ENCODE measurements at places on chromosomes 6 and 20.

DNA sequence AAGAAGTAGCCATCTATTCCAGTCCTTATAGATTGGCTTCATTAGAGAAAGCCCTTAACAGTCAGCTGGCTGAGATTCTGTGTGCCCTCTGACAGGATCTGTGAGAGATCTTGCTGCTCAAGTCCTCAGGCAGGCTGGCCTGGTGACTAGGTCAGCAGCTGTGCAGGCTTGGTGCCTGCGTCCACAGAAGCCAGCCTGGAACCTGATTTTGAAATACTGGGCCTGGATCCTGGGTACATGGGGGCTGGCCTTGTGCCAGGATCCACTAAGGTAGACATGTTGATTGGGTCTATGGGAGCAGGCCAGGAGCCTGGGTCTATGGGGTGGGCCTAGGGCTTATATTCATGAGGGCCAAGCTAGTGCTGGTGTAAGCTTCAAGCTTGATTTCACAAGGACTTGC is 381.8 kb upstream of the MARCKS start:
- DNase-seq, result no peak

DNA sequence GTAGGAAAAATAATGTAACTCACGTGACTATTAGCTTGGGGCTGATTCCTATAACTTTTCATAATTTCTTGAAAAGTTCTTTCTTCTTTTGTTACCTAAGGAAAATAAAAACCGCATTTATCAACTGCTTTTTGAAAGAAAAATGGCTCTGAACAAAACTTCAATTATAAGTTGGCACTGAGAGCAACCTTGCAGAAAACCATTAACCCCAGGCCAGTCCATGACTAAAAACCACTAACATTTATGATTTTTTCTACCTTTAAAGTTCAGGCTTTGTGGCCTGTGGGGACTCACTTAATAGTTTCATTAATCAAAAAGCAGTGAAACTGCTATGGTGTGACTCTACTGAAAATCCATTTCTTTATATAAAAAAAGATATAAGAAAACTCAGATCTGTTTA is 69.1 kb upstream of the SAMHD1 start:
- no peak for DNase-seq

- no peak for DNase-seq
Observed at GRCh38 chr6:158249340-158249836, 62.9 kb upstream of the TULP4 start.

GRCh38 chr6:45709781-45710220 is 305.9 kb downstream of the CLIC5 start:
- DNase-seq, result no peak

- no peak for DNase-seq
Observed at GRCh38 chr6:46023216-46023915, 7.7 kb upstream of the CLIC5 start.

DNA sequence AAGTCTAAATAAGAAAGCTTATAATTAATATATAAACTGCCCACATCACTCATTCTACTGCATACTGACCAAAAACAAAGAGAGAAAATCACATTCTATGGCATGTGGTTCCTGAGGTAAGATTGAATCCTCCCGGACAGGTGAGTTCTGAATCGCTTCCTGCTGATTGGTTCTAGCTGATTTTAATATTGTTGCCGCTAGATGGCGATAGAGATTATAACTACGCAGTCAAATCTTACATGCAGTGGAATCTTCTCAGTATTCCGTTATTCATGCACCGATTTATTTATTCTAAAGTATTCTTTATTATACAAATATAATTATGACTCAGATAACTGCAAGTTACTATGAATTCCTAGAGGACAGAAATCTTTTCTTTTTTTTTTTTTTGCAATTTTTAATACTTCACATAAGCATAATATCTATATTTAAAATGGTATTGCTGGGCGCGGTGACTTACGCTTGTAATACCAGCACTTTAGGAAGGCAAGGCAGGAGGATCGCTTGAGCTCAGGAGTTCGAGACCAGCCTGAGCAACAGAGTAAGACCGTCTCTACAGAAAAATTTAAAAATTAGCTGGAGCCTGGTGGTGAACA is 24.2 kb upstream of the TMX4 start:
- DNase-seq, result no peak

- DNase-seq, result no peak
Observed at GRCh38 chr6:56291302-56291917, 44.0 kb upstream of the COL21A1 start.

GRCh38 chr6:117483004-117483644 is 650 bp downstream of the DCBLD1 start:
- DNase-seq, result no peak

DNA sequence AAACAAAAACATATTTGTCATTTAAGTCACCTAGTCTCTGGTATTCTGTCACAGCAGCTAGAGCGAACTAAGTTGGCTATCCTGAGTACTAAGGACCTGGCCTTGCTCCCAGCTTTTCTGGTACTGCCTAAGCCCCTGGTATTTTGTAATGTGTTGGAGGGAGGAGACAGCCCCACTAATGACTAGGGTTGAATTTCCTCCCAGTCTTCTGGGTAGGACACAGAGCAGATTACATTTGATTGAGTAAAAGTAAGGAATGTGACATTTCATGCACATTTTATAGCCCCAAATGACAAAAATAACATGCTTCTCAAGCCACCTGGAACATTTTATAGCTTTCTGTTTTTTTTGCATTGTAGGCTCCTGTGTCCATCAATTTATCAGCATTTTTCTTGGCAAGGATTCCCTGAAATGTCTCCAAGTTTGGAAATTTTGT is 47.9 kb upstream of the DDR1 start:
- no peak for DNase-seq

GRCh38 chr6:13769034-13769654 is 45.2 kb downstream of the MCUR1 start:
- no peak for DNase-seq

DNA sequence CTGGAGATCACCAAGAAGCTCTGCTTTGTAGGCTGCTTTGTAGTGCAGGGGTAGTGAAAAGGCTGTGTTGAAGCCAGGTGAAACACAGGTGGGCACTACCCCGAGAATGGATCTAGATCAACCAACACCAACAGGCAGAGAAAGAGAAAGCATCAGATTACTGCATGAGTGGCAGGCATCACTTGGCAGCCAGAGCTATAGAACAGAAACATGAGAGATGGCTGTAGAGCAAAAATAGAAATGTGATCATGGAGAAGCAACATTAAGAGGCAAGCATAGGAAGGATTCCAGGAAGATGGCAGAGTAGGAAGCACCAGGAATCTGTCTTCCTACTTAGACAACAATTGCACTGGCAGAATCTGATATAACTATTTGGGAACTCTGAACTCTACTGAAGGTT is 311.1 kb upstream of the TCF21 start:
- DNase-seq, result no peak

DNA sequence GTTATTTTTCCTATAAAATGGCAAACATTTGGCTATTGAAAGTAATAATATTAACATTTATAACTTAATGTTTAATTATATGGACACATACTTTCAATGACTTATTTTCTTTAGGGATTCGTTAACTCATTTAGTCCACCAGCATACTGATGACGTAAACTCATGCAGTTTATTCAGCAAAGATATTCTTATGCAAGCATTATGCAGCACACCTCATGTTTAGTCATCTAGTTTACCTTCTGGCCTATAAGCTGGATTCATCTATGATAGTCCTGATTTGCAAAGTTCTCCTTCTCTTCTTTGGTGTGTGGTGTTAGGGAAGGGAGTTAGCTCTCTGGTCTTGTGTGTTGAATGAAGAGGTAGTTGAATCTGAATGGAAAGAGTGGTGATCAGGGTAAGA is 60.0 kb downstream of the OR2J2 start:
- DNase-seq, result no peak

DNA sequence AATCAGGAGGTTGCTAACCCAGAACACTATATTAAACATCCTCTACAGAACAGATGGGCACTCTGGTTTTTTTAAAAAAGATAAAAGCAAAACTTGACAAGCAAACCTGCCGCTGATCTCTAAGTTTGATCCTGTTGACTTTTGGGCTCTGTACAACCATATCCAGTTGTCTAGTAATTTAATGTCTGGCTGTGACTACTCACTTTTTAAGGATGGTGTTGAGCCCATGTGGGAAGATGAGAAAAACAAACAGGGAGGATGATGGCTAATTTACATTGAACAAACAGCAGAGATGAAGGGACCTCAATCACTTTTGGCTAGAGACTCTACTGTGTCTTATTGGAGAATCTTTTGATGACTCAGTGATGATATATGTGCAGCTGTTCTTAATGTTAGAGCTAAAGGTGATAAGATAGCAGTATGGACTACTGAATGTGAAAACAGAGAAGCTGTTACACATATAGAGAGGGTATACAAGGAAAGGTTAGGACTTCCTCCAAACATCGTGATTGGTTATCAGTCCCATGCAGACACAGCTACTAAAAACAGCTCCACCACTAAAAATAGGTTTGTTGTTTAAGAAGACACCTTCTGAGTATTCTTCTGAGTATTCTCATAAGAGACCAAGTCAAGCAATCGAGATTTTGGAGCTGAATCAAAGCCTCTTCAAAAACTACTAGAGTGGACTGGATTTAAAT is 201.2 kb upstream of the SHLD1 start:
- no peak for DNase-seq

DNA sequence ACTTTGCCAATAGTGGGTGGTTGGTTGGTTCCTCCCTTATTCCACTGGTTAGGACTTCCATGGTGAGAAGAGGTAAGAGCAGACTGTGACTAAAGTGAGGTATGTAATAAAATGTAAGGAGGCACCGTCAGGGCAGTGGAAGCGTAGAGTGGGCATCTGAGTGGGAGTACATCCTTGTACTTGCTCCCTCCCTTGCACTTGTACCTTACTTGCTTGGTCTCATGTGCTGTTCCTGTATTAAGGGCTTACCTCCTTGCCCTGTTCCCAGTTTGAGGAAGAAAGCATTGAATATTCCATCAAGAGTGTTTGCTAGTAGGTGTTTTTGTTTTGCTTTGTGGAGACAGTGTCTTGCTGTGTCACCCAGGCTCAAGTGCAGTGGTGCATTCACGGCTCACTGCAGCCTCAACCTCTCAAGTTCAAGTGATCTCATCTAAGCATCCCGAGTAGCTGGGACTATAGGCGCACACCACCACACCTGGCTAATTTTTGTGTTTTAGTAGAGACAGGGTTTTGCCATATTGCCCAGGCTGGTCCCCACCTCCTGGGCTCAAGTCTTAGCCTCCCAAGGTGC is 25.5 kb downstream of the AMD1 start:
- DNase-seq, result no peak

DNA sequence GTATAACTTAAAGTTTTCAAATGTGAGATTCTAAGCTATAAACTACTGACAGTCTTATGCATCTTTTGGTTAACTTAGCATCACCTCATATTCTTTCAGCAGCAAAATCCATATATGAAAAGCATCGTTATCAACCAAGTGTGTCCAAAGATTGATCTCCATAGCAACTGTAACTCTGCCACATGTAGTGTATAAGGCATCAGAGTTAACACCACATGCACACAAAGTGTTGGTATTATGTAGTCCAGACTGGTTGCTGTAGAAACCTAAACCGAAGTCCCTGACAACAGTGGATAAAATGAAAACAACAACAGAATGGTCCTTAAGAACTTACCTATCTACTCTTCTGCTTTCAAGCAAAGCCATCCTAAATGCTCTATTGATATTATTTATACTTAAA is 39.6 kb downstream of the PDSS2 start:
- no peak for DNase-seq

GRCh38 chr6:109894181-109894580 is 83.9 kb upstream of the GPR6 start:
- no peak for DNase-seq

GRCh38 chr6:166623318-166623717 is 3.7 kb downstream of the RPS6KA2 start:
- no peak for DNase-seq

- DNase-seq, result no peak
Observed at GRCh38 chr6:43687079-43687436, 533 bp downstream of the MRPS18A start.

GRCh38 chr6:147285087-147285855 is 81.1 kb downstream of the STXBP5 start:
- no peak for DNase-seq

DNA sequence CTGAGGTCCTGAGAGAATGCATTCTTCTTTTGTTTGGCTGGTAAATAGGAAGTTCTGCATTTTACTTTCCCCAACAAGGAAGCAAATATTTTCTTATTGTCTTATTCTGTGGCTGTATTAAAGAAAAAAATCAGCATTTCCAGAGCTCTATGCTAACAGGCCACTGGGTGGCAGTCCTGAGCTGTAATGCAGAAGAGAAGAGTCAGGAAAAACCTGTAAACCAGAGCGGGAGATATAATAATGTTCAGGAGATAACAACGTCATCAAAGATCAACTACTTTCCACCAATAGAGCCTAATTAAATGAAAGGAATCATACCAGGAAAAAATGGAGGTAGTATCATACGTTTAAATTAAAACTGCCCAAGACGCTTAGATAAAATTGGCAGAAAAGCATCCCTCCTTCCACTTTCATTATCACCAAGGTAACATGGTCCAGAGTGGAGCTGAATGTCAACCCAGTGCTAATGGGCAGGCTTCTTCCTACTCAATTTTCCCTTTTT is 55.6 kb upstream of the CARMIL1 start:
- no peak for DNase-seq

DNA sequence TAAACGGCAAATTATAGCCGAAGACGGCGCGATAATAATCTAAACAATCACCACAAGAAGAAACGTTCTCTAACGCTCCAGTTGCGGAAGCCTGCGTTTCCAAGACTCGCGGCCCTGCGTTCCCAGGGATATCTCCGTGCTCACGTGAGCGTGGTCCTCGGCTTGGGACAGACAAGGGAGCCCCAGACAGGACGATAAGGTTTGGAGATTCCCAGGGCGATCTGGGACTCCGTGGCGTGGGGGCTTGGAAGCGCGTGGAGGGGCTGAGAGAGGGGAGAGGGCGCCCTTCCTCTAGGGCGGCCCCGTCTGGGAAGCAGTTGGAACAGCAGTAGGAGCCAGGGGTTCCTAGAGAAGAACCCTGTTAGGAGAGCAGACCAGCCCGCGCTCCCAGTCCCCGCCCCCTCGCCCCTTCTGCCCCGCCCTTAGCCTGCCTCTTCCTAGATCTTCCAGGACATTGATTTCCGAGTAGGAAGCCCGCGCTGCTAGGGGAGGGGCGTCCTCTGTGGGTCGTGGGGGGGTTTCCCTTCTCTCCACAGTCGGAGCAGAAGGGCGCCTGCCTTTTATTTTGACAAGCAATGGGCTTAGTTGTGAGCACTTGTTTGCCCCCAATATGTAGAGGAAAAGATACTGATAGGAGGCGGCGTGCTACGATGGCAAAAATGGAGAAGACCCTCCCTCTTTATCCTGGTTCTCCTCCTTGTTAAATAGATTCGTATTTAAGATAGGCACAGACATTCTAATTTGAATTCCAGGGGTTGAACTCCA is 10.6 kb downstream of the NRN1 start:
- no peak for DNase-seq
